Omental fat pad (tissue), 4 donors: ENCODE measurements at places on chromosomes 1 and 21. TPM values are rescaled to one million over a fixed set of nuclear protein-coding genes. Genes with fewer than 3 reads are reported as not detected.

DNA sequence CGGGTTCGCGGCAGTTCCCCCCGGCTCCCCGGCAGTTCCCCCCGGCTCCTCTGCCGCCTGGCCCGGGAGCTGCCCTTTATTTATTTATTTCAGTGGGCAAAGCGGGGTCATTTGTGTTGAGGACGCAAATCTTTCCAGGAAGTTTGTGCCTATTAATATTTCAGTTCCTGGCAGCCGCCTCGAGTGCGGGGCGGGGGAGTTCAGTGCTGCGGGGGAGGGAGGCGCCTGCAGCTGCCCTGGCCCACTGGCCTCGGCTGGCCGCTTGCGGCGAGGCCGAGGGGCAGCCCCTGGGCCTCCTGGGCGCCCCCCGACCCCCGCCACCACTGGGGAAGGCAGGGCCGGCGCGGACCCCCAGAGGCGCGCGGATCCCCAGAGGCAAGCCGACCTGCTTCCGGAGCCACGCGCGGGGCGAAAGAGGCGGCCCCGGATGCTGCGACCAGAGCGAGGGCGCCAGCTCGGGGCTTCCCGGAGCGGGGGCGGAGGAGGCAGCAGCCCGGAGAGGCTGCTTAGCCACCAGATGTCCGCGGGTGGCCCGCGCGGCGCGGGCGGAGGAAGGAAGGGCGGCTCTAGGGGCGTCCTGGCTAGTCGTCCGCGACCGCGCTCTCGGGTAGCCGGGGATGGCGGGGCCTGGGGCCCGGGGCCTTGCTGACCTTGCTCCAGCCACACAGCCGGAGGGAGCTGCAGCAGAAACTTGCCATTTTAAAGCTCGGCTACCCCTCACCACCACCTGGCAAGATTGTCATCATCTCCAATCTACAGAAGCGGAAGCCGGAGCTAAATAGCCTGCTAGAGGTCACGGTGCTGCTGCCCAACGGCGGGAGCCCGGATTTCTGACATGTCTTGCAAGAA lies 48.0 kb downstream of the H3-3A start:
- DNase-seq, result no peak

DNA sequence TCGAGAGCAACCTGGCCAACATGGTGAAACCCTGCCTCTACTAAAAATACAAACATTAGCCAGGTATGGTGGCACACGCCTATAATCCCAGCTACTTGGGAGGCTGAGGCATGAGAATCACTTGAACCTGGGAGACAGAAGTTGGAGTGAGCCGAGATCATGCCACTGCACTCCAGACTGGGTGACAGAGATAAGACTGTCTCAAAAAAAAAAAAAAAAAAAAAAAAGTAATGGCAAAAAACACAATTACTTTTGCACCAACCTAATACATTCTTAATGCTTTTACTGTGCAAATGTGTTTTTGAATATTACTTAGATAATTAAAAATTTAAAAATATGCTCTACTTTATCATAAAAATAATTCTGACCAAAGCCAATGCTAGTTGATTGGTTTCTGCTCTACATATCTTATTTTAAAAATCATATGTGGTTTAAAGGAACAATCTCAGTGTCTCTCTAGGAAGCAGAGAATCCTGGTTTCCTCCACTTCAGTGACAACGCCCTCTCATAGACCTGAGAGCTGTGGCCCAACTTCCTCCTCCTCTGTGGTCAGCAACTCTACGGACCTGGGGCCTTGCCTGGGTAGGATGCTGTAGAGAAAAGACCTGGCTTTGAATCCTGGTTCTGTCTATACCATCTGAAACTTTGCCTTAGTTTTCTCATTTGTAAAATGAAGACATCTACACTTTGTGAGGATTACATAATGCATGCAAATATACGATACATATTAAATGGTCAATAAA lies 64.7 kb downstream of the TGFBR3 start:
- DNase-seq, result no peak

DNA sequence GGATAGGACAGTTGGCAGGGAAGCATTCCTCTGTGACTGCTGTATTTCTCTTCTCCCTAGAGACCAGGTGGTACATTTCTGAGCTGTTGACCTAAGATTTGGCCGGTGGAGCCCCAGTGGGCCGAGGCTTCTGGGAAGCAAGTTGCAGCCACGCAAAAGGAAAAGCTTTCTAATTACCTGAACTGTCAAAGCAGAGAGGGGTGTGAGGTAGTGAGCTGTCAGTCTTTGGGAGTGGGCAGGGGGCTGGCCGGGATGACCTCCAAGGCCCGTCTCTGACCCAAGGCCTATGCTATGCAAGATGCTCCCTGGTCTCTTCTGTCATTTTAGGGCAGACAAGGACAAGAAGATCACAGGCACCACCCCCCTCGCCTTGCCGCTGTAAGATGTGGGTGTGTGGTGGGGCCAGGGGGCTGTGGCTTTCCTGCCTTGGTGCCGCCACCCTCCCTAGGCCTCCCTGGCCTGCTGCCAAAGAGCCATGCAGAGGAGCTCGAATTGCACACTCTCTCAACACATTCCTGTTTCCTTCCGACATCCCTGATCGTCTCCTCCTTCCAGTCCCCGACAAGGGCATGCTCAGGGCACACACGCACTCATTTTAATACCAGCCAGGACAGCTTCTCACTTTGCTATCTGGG lies 7.7 kb downstream of the PADI1 start:
- no peak for DNase-seq

DNA sequence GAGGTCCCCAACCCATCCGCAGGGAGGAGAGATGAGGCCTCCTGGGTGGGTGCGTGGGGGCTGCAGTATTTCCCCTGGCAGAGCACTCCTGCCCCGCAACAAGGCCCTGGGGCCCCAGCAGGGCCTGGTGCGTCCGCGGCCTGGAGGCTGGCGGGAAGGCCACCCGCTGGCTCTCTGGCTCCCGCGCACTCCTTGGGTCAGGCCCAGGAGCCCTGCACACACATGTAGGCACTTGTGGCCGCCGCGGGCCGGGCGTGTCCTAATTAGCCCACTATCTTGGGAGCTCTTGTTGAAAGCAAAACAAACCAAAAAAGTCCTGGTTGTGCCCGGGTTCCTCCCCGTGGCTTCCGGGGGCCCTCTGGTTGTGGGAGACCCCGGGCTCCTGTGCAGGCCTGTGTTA lies 49.7 kb upstream of the CCDC27 start:
- DNase-seq, result no peak

DNA sequence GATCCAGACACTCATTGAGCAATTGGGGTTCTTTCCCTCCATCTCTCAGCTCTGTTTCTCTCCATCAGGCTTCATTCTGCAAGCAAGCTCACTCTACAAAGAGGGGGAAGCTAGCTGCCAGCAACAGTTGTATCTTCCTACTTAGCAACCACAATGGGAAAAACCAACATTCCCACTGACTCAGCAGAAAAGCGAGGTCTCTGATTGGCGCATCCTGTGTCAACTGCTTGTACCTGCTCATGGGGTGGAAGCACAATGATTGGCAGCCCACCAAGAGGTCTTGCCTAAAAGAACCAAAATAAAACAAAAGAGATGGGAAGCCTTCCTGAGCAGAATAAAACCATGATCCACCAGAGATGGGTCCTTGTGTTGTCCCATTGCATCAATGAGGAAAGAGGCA lies 4.0 kb upstream of the CDA start:
- no peak for DNase-seq

- DNase-seq, result no peak
Observed at GRCh38 chr1:14424325-14425002, 174.0 kb upstream of the KAZN start.

DNA sequence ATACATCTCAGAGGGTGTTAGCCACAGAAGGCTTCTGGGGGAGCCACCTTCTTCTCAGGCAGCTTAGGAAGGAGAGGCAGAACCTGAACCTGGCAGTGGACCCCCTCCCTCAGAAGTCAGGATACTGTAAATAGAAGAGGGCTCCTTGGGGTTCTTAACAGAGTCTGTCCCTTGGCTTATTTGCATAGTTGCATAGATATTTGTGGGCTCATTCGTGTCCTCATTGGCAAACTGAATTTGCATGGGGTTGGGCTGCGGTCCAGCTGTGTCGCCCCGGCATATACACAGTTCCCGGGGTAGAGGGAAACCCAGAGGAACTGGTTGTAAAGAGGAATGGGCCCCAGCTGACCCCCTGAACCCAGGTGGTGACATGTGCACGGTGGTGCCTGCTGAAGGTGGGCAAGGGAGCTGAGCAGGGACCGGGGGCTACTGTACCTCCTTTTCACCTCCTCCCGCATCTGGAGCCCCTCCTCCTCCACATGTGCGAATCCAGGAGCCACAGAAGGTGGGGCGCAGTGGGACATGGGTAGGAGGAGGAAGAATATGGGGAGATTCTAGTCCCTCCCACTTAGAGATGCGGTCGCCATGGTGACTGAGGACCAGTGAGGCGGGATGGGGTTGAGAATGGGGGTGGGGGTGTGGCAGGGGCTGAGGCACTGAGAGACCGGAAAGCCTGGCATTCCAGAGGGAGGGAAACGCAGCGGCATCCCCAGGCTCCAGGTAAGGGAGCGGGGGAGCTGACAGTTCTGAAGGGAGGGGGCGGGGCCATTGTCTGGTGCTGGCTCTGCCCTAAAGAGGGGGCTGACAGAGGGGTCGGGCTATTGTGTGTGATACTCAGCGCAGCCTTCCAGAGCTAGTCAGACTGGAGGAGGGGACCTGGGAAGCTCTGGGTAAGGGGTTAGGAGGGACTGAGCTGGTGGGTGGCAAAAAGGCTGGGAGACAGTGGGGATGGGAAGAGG lies 3.7 kb upstream of the SEMA4A start:
- DNase-seq, result no peak

DNA sequence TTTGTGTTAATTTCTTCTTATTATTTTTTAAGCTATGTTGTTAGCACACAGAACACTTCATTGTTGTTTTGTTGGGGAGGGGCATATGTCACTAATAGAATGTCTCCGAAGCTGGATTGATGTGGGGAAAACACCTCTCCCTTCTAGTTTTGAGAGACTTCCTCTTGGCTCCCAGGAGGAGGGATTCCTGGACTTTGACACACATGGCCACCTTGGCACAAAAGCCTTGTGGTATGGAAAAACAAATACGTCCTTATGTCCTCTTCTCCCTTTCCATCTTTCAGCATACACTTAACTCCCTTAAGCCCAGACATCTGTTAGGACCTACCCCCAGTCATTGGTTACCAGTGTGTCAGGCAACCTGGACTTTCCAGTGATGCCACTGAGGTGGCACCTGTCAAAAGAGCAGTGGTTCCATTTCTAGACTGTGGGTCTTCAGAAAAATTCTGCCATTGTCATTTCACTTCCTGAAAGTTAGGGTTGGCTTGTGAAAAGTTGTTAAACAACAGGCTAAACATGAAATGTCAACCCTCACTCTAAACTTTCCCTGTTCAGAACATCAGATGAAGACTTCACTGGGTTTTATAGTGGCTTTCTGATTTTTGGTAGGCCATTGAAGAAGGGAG lies 12.5 kb upstream of the ABCB10 start:
- DNase-seq, result no peak

- no peak for DNase-seq
Observed at GRCh38 chr1:72003092-72003491, 279.2 kb downstream of the NEGR1 start.

DNA sequence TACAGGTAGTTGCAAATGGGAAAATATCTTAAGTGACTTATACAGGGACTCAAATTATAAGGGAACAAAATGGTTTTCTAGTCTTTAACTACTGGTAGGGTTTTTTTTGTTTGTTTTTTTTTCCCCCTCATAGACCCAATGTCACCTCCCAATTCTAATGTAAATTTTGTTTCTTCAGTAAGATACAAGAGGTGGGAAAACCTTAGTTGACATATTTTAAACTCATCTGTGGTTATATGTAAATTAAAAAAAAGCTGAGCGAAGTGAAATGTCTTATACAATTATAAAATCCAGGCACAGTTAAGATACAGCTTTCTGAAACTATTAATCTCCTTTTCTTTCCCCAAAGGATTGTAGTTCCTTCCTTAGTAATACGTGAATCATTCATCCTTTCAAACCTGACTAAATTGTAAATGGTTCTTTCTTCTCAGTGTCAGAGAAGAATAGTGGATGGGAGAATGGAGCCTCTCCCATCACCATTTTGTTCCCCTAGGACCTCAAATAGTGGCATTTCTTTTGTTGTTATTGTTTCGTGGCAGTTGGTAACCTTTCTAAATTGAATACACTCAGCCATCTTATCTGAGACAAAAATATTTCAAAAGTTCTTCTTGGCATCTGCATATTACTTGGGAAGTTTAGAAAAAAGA lies 11.2 kb downstream of the TSEN15 start:
- no peak for DNase-seq

- no peak for DNase-seq
Observed at GRCh38 chr1:238242181-238242580, 351.5 kb upstream of the ZP4 start.

Gene CELA3A
- total RNA-seq, result 0.74 TPM

Gene OVAAL
- total RNA-seq, result not detected

Gene OR2L5
- not detected for total RNA-seq

Gene MRPL24
- total RNA-seq, result 68.1 TPM
